ENCODE measurements at places on chromosomes 16 and 17.

- no peak for DNase-seq
These were observed 4.9 kb downstream of the TMED6 start for GRCh38 chr16:69346683-69347082.

- no peak for DNase-seq
These were observed 5.7 kb upstream of the TSPOAP1 start for GRCh38 chr17:58334256-58334655.

DNA sequence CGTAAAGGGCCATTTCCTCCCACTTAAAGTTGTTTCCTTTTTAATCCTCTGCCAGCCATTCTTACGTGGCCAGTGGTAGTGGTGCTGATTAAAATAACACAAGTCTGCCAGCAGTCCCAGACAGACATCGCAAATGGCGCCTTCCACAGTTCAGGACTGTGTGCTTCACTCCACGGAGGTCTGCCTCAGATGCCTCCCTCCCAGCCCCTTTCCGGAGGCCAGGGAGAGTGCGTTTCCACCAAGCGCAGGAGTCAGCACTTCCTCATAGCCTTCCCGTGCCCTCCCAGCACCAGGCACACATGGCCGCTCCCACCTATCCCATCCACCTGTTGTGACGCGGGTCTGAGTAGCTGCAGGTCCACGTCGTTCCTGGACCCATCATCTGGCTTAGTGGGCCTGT, 205.6 kb downstream of the RPTOR start:
- no peak for DNase-seq

GRCh38 chr16:24463196-24463945, 76.0 kb upstream of the RBBP6 start:
- DNase-seq, result no peak

- DNase-seq, result no peak
These were observed 4.7 kb downstream of the NOD2 start for GRCh38 chr16:50697881-50698767.

- no peak for DNase-seq
These were observed 617 bp upstream of the VTN start for GRCh38 chr17:28370744-28371103.

DNA sequence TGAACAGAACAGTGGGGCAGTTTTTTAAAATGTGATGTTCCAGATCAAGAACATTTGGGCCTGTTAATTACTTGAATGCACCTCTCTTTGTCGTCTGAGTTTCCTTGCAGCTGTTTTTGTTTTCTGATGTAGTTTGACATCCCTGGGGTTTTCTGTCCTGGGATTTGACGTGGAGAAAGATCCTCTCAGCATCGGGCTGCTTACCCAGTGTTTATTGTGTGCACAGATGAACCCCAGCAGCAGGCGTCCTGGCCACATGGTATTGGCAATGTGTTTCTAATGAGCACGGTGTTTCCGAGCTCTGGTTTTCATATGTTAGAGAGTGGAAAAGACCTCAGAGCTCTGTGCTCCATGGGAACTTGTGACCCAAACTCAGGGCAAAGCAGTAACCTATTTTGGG, 191.1 kb upstream of the IRX3 start:
- no peak for DNase-seq

DNA sequence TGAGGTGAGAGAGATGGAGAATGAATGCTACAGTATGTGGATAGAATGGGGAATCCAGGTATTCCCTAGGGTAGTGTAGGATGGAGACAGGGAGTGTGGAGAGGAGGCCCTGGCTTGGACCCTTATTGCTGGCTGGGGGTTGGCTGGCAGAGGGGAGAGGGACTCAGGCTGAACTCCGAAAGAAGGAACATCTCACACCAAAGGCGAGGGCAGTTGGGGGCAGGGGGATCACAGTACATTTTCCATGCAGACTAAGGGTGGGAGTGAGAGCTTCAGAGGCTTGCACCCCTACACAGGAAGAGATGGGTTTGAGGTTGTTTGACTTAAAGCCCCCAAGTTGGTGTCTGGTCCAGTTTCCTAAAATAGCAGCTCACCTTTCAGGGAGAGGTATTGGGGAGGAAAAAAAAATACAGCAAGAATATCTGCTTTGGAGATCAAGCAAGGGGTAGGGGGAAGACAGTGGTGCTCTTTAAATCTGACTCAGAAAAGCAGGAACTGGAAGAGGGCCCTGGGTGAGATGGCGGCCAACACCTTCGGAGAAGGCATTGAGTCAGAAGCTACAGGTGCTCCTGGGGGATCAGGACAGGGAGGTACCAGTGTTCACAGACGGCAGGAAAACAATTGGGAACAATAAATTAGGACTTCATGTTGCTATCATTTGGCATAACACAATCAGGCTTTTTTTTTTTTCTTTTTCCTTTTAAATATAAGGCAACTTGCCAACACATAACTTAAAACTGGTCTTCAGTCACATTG, 12.4 kb downstream of the TRAF4 start:
- DNase-seq, result no peak

GRCh38 chr17:28828294-28829040, 14.1 kb downstream of the FAM222B start:
- DNase-seq, result no peak

DNA sequence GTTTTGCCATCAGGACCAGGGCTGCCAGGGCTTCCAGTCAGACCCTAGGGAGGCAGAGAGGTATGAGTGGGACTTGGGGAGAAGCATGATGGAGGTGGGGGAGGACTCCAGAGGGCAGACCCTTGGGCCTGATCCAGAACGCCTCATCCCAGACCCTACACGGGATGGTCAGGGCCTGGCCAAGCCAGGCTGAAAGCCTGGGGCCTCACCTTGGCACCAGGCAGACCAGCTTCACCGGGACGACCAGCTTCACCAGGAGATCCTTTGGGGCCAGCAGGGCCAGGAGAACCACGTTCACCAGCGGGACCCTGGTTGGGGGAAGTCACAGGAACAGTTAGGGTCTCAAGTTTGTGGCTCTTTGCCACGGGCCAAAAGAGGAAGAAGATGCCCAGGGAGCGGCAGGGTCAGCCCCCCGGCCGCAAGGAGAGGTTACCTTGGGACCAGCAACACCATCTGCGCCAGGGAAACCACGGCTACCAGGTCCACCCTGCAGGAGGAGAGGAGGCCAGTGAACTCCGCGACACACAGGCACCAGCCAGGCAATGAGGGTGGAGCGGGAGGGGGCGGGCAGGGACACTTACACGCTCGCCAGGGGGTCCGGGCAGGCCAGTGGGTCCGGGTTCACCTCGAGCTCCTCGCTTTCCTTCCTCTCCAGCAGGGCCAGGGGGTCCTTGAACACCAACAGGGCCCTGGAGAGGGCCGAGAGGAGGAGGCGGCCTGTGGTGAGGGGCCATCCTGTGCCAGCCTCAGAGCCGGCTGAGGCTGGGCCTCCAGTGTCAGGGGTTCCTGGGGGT, 7.1 kb downstream of the COL1A1 start:
- no peak for DNase-seq

GRCh38 chr17:15086776-15087295, 178.3 kb downstream of the PMP22 start:
- DNase-seq, result no peak

DNA sequence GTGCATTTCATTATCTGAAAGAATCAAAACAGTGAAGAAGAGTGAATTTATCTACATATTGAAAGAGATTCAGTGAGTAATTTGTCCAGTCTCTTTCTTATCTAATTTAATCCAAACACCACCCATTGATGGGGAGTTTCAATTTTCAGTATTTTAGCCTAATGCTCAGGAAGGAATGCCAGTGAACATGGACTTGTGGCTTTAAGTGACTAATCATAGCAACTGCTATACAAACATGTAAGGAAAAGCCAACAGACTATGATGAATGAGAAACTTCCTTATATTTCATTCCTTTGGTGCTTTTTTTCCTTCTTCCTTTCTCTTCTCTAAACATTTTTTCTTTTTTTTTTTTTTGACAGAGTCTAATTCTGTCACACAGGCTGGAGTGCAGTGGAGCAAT, 885.8 kb downstream of the KCNJ2 start:
- no peak for DNase-seq

GRCh38 chr16:58417035-58417434, 24.8 kb downstream of the GINS3 start:
- DNase-seq, result no peak

DNA sequence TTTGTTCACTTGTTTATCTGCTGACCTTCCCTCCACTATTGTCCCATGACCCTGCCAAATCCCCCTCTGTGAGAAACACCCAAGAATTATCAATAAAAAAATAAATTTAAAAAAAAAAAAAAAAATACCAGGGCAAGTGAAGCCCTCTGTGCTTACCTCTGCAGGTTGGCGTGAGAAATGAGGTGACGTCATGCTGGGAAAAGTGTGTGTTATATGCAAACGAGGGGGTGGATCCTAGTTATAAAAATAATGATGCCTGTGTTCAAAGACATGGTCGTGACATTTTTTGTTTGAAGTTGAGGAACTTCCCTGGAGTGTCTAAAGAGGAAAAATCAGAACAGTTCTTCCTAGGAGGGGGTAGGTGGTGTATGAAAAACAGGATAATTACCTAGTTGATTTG, 20.2 kb downstream of the TMC7 start:
- no peak for DNase-seq

GRCh38 chr16:80105160-80105559, 435.6 kb upstream of the DYNLRB2 start:
- DNase-seq, result no peak

DNA sequence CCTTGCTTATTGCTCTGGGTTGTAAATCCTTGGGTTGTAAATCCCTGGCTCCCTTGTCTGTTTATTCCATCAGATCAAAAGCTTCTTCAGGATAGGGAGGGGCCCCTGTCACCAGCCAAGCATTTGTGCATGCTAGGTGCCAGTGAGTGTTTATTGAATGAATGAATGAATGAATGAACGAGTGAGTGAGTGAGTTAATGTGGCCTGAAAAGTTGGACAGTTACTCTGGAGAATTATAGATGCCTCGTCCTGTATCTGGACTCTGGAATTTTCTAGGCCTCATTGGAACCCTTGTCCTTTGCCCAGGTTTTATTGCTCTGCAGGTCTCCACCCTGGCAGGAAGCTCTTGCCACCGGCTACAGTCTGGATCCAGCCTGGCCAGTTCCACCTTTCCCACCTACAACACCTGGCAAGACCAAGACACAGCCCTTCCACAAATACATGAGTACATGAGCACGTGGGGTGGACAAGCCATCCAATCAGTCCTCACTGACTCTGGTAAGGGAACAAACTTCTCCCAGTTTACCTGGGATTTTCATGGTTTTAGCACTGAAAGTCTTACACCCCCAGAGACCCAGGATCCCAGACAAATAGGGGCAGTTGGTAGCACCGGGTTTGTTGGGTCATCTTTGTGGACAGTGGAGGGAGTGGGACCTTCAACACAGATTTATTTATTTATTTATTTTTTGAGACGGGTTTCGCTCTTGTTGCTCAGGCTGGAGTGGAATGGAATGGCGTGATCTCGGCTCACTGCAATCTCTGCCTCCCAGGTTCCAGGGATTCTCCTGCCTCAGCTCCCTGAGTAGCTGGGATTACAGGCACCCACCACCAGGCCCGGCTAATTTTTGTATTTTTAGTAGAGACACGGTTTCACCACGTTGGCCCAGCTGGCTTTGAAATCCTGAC, 14.7 kb upstream of the CDH1 start:
- DNase-seq, result no peak

DNA sequence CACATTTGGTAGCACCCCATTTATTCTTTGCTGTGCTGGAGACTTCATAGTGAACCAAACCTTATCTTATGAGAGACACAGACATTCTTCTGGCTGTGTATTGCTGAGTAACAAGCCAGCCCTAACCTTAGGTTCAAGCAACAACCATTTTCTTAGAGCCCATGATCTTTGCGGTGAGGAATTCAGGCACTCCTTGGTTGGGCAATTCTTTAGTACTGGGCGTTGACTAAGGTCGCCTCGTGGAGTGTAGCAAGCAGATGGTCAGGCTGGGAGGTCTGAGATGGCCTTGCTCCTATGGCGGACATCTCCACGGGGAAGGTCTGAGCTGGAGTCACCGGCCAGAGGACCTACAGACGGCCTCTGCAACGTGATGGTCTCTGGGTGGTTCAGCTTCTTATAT, 43.1 kb downstream of the ARSG start:
- no peak for DNase-seq

DNA sequence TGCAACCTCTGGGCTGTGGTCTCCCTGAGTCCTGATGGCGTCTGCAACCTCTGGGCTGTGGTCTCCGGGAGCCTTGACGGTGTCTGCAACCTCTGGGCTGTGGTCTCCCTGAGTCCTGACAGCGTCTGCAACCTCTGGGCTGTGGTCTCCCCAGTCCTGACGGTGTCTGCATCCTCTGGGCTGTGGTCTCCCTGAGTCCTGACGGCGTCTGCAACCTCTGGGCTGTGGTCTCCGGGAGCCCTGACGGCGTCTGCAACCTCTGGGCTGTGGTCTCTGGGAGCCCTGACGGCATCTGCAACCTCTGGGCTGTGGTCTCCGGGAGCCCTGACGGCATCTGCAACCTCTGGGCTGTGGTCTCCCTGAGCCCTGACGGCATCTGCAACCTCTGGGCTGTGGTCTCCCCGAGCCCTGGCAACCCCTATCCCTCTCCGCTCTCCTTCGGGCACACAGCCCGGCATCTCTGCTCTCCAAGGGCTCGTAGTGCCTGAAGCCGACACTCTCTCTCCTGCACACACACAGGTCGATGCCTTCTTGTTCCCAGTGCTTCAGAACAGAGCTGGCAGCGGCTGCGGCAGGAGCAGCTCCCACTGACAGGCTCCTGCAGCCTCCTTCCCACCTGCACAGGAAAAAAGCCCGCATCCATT, 45.6 kb downstream of the METRNL start:
- no peak for DNase-seq

- peak; percentile 68 for DNase-seq
These were observed 65.9 kb upstream of the SDK2 start for GRCh38 chr17:73710095-73710592.

GRCh38 chr17:35745246-35745645, 7.8 kb downstream of the GAS2L2 start:
- DNase-seq, result no peak

GRCh38 chr16:65895906-65896305, 470.6 kb upstream of the CDH5 start:
- no peak for DNase-seq

- no peak for DNase-seq
These were observed 950 bp downstream of the KLHDC4 start for GRCh38 chr16:87764600-87765472.

DNA sequence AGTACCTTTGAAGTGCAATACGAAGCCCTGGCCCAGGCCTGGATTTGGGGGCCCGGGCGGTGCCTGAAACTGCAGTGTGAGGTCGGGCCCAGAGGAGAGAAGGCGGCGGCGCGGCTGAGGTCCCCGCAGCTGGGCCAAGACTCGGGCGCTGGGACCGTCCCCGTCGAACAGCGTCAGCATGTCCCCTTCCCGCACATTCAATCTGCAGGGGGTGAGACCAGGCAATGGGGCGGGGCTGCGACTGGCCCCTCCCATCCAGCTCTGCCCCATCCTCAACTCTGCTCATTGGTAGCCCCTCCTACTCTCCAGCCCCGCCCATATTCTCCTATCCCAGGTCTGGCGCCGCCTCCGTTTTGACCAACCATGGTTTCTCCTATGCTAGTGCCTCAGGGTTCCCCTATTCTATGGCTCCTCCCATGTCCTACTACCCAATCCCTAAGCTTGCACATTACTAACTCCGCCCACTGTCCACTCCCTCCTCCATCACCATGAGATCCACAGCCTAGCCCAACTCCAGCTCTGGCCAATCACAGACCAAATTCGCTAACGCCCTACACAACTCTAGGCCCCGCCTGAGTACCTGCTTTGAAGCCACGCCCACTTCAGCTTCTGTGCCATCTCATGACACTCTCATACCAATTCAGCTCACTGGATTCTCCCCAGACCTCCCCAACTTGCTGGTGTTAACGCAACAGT, 14.4 kb upstream of the CDIPT start:
- DNase-seq, result peak; percentile 39

GRCh38 chr16:1771864-1772361, 570 bp upstream of the NME3 start:
- no peak for DNase-seq

GRCh38 chr17:57735707-57736106, 9.4 kb downstream of the CCDC182 start:
- DNase-seq, result peak; percentile 56

Measured in SK-N-DZ (cell line).